ENCODE measurements at places on chromosomes 13 and 19.

DNA sequence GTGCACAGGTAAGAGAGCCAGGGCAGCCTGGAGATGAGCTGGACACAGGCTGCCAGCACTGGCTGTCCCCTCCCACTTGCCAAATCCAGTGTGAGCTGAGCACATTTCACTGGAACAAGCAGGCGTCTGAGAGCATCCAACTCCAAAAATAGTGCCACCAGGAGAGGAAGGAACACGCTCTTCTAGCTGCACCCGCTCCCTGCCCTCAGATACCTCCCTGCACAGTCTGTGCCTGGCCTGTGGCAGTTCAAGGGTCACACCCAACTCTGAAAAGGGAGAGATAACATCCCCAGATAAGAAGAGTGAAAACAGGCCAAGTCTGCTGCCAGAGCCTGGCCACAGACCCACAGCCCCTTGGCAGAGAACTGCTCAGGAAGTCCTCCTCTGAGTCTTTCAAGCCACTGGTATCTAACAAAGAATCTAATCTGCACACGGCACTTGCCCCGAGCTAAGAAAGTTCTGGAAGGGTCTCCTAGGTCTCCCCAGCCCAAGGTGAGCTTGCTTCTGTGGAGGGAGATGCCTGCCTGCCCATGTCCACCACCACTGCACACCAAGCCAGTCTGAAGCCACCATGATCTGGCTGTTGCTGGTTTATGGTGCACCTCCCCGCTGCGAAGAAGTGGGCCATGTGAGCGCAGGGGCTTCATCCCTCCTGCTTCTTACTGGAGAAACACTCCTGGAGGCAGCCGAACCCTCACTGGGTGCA lies 14.7 kb downstream of the ELL start:
- DNase-seq, result no peak

GRCh38 chr13:102799426-102800144 lies 666 bp downstream of the BIVM start:
- no peak for DNase-seq

- no peak for DNase-seq
Measured at GRCh38 chr19:28963486-28964250, 249.3 kb downstream of the UQCRFS1 start.

- no peak for DNase-seq
Measured at GRCh38 chr13:101341464-101341863, 74.8 kb downstream of the NALCN start.

DNA sequence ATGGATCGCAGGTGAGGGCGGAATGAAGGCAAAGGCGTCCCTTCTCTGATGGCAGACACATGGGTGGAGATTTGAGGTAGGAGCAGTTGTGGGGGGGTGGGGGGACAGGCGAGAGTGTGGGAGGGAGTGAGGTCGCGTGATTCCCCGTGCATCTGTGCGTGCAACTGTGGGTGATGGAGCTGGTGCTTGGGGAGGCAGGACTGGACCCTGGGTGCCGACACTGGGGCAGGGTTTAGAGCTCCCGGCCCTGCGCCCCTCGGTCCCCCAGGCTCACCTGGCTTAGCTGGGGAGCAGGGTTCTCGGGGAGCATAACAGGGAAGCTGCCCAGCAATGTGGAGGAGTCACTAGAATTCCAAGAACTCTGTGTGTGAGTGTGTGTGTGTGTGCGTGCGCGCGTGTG lies 3.4 kb downstream of the TMPRSS9 start:
- no peak for DNase-seq

Data from ascending aorta (tissue), 2 donors.